ENCODE measurements at places on chromosomes 1 and 21. TPM values are rescaled to one million over a fixed set of nuclear protein-coding genes. Genes with fewer than 3 reads are reported as not detected.

DNA sequence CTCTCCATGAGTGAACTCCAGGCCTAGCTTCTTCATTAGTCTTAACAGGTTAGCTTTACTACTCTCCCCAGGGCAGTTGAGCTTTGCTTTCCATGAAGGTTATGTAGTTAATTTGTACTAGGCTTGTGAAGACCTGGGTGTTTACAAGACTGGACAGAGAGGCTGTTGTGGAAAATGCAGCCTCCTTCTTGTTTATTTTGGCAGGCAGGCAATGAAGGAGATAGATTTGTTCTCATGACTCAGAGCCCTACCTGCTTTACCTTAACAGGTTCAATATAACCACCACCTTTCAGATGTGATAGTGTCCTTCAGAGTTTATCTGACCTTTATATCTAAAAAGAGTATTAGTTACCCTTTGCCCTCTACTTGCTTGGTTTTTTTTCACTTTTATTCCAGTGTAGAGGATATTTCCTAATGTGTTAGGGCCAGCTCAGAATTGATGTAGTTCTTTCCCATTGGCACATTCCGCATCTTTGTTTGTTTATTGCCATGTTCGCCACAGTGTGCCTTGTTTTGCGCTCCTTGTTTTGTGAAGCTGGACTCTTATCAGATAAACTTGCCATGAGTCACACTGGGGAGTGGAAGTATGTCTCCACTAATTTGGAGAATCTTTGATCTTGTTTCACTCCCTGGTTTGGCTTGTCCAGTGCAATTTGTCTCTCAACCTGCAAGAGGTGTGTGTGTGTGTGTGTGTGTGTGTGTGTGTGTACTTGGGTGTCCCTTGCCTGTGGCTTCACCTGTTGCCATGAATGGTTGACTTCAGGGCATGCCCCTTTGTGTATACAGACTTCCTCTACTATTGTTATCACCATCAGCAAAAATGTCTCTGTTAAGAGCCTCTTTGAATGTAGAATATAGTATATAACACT, 87.4 kb upstream of the MACF1 start:
- no peak for DNase-seq

DNA sequence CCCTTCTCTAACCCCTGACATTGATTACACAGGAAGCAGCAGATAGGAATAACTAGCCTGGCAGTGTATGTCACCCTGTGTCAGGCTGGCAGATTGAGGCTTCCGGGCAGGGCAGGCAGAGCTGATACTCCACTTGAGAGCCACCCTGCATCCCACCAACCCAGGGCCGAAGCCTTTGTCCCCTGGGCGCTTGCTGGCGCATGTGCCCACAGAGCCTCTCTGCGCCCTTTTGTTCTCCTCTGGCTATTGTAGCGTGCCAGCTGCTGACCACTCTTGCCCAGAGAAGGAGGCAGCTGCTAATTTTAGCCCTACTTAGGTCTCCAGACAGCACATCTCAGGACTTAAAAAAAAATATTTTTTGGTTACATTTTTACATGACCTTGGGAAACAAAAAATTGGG, 304.9 kb downstream of the HHAT start:
- no peak for DNase-seq

DNA sequence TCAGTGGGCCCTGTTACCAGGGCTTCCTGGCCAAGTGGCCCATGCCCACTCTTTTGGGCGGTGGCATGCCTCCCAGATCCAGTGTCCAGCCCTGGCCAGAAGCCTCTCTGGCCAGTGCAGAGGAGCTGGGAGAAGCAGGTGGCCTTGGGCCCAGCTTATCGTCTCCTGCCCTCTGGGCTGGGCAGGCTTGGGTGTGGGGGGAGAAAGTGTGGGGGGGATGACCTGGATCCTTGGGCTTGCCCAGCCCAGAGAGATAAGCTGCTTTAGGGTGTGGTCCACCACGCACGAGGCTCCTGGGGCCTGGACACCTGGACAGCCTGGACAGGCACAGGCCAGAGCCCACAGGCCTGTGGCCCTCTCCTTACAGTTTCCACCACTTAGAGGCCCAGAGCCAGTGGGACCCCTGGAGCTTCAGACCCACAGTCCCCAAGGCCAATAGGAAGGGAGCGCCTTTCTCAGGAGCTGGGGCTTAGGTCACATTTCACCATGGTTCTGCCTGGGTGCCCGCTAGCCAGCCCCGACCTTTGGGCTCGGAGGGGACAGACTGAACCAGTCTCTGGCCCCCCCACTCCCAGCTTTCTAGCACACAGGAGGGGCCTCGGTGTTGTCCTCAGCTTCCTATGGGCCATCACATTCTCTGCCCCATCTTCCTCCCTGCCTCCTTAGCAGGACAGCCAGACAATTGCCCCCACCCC, 1.8 kb downstream of the ESPN start:
- no peak for DNase-seq

The KIAA1614 gene
- 2.5 TPM for total RNA-seq

The SYCP1 gene
- total RNA-seq = not detected

DNA sequence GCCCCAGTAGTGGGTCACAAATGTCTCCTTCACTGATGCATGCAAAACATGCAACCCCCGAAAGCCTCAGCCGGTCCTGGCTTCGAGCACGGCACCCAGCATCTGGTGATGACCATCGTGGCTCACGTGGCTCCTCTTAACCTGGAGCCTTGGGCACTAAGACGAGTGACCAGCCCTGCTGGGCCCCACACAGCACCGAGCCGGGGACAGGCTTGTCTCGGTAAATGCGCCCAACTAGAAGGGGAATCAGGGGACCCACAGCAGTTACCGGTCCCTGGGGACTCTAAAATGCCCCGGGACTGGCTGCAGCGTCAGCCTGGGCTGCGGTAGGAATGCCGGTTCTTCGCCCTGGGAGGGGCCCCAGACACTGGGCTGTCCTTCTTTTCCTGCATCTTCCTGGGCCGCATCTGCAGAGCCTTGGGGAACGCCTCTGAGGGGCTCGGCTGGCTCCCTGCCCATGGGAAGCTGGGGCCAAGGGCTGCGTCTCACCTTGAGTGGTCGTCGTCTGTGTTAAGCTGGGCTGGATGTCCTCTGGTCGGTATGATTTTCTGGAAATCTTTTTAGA, 13.1 kb upstream of the TTC34 start:
- DNase-seq = no peak

DNA sequence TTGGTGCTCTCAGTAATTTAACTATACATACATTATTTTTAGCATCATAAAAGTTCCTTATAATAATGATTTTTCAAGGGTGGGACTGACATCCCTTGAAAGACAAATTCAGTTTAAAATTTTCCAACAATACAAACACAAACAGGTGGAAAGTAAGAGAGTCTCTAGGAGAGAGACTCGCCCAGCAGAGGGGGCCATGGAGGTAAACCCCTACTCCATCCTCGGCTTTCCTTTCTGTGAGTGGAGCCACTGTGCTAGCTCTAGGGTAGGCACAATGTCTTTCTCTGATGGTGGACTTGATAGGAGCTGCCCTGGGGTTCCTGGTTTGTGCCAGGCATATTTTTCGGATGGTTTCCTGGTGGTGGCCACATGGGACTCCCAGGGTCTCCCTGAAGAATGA, 8.3 kb downstream of the CSMD2 start:
- no peak for DNase-seq

The REN gene
- total RNA-seq = 1.4 TPM

DNA sequence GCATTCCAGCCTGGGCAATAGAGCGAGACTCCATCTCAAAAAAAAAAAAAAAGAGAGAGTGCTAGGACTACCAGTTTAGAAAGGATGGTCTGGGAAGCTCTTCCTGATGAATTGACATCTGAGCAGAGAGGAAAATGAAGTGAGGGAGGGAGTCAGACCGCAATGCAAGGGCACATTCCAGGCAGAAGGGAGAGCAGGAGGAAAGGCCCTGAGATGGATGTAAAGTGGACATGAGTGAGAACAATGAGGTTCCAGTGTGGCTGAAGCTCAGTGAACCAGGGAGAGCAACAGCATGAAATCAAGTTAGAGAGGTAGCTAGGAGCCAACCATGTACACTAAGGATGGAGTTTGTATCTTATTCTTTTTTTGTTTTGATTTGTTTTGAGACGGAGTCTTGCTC, 55.9 kb upstream of the SPOCD1 start:
- DNase-seq = no peak

- no peak for DNase-seq
These were observed 30.4 kb upstream of the LBR start for GRCh38 chr1:225458222-225458631.

The KDF1 gene
- total RNA-seq = 0.50 TPM

DNA sequence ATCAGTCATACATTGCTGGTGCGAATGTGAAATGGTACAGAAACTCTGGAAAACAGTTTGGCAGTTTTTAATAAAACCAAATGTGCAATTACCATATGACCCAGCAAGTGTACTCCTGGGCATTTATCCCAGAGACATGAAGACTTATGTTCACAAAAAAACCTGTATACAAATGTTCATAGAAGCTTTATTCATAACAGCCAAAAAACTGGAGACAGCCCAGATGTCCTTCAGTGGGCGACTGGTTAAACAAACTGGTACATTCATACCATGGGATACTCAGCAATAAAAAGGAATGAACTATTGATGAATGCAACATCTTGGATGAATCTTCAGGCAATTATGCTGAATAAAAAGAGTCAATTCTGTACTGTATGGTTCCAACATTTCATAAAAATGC, 97.8 kb downstream of the DTL start:
- no peak for DNase-seq

GRCh38 chr1:54200519-54200997, 591 bp downstream of the MRPL37 start:
- DNase-seq = no peak

The KCNA2 gene
- total RNA-seq = 29.8 TPM

Data from omental fat pad (tissue), 4 donors.